Ovary (tissue), 10 donors: ENCODE measurements at places on chromosomes 6 and 20.

DNA sequence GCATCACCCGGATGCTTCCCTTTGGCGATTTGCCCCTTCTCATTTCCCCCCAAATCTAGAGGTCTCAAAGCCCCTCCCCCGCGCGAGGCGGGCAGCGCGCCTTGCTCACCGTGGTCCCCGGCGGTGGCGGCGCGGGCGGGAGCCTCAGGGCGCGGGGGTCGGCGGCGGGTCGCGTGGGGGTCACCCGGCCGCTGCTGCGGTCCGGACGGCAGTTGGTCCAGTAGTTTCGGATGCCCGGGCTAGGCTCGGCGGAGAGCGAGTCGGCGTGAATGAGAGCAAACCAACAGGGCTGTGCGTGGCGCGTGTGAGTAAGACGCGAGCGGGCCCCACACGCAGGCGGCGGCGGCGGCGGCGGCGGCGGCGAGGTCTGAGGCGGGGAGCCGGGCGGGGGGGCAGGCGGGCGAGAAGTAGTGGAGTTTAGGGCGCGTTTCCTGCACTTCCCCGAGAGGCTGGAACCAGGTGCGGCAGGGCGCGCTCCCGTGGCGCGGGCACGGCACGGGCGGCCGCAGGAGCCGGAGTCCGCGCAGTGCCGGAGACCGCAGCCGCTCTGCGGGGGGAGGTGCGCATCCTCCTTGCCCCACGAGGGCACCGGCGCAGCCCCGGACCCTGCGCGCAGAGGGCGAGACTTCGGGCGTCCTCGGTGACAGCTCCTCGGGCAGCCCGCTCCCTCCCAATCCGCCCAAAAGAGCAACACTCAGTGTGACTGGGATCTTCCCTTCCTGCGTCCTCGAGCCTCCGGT, 567 bp downstream of the HS3ST5 start:
- DNase-seq: no peak

GRCh38 chr6:125682939-125683338, 66.5 kb upstream of the HEY2 start:
- DNase-seq: no peak

DNA sequence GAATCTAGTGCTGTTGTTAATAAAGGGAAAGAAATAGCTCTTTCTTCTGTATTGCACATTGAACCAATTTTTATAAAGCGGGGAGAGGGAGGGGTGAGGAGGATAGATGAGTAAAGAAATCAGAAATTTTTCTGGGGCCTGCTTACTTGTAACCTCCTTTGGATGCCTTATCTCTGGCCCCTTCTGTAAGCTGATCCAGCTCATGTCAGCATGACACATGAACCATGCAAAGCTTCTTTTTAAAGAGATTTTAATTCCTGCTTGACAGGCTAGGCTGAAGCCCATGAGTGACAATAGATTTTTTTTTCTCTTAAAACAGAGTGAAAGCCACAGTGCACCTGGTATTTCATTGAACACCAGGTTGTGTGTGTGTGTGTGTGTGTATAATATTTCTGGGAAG, 325.3 kb downstream of the PRL start:
- no peak for DNase-seq

- no peak for DNase-seq
Measured at GRCh38 chr6:93728150-93728549, 308.8 kb upstream of the EPHA7 start.

- no peak for DNase-seq
Measured at GRCh38 chr6:35585658-35586057, 73.0 kb upstream of the TULP1 start.
